Keratinocyte (primary cell): ENCODE measurements at places on chromosomes 16 and 17.

DNA sequence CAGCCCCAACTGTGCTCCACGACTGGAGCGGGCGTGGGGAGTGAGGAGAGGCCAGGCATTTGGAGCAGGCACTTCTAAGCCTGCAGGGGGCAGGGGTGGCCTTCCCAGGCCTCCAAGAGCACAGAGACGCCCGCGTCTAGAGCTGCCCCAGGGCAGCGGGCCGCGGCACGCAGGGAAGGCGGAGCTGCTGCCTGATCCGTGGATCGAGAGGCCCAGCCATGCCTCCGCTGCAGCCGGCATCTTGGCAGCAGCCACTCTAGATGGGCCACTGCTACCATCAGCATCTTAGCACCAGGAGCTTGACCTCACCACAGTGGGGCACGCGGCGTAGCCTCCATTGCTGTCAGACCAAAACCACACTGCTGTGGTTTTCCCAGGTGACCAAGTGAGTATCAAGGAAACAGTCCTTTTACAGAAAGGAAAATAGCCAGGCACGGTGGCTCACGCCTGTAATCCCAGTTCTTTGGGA is 20.4 kb upstream of the WDR45B start:
- no peak for DNase-seq

DNA sequence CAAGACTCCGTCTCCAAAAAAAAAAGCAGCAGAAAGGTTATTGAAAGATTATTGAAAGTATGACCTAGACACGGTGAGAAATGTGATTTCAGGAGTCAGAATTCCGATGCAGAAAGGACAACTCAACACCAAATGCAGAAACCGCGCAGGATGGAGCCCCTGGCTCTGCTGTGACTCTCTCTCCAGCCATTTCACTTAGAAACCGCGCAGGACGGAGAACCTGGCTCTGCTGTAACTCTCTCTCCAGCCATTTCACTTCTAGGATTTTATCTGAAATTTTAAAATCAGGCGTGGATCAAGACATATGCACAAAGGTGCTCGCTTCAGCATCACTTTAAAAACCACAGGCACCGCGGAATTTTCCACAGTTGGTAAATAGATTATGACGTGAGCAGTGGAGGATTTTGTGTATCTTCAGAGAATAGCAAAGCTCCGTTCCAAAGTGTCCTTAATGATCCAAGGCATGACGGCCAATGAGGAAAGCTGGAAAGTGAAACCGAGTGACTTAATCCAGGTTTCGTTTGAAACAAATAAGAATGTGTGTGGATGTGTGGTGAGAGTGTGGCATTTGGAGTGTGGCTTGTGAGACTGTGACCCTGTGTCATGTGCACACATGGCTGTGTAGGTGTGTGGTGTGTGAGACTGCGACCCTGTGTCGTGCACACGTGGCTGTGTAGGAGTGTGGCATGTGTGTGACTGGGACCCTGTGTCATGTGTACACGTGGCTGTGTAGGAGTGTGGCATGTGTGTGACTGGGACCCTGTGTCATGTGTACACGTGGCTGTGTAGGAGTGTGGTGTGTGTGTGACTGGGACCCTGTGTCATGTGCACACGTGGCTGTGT is 9.5 kb downstream of the UTS2R start:
- DNase-seq = no peak

- DNase-seq = no peak
Measured at GRCh38 chr17:7558544-7559319, at the start of gene TNFSF13. TNFSF13 (plus strand) TSS chr17:7558750; CDS start chr17:7559040, 290 bp downstream.

DNA sequence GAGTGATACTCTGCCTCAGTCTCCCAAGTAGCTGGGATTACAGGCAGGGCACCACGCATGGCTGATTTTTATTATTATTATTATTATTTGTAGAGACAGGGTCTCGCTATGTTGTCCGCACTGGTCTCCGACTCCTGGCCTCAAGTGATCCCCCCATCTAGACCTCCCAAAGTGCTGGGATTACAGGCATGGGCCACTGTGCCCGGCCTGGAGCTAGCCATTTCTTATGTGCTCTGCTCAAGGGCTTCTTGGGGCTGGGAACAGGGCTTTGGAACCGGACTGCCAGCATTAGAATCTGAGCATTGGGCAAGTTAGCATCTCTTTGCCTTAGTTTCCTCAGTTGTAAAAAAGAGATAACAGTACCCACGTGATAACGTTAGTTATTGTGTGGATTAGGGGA is 111.3 kb downstream of the C16orf78 start:
- DNase-seq = no peak

DNA sequence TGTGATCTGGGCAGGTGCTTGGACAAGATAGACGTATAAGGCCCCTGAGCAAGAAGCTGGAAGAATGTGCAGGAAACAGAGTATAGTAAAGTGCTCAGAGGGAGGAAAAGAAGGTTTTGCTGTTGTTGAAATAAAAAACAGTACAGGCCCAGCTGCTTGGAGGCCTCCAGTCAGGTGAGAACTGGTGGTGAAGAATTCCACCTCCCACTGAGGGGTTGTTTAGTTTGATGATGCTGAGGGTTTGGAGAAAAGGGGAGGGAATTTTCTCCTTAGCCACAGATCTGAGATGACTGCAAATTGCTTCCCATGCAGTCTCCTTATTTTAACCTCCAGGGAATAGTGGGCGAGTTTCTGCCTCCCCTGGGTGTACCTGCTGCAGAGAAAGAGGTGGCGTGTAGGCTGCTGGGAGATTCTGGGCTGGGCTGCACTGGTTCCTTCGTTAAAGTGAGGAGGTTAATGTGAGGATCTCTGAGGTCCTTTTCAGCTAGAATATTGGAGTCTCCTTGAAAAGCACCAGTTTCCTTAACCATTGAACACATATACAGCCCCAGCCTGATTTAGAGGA is 25.8 kb downstream of the SMPD3 start:
- DNase-seq = no peak

GRCh38 chr17:3034578-3034920 is 28.9 kb downstream of the OR1D5 start:
- no peak for DNase-seq

- DNase-seq = no peak
Measured at GRCh38 chr17:38996660-38997337, 29.6 kb upstream of the FBXO47 start.

DNA sequence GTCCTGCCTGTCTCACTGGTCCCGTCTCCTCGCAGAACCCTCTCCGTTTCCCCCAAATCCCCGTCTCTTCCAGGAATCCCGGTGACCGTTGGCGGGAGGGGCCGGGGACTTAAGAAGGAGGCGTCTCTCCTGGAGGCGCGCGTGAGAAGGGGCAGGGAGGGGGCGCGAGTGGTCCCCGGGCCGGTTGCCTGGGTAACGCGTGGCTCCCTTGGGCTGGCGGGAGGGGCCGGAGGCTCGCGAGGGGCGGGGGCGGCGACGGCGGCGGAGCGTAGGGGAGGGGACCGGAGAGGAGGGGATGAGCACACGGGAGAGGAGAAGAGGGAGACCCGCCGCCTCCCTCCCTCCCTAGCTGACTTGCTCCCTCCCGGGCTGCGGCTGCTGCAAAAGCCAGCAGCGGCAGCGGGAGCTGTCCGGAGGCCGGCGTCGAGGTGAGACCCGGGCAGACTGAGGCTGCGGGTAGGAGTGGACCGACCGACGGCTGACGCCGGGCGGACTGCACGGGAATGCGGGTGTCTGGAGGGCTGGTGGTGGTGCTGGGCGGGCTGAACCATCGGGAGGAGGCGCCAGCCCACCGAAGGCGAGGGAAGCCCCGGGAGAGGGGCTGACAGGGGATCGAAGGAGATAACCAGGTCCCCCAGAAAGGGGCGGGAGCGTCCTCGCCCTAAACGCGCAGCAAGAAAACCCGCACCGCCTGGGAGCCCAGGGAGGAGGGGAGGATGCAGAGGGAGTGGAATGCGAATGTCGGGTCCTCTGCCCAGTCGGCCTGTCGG is at the start of gene PRRT2:
Gene PRRT2 (plus strand): TSS at position 298 of the 770 bp plus-strand sequence. CDS start 862 bp downstream, outside the sequence.
- no peak for DNase-seq

GRCh38 chr17:76145231-76146052 is 4.4 kb upstream of the FOXJ1 start:
- DNase-seq = no peak

- no peak for DNase-seq
Measured at GRCh38 chr17:45110676-45111611, 21.4 kb downstream of the PLCD3 start.

- DNase-seq = no peak
Measured at GRCh38 chr17:69712801-69713311, 298.4 kb downstream of the MAP2K6 start.

GRCh38 chr17:70603226-70603625 is 433.9 kb downstream of the KCNJ2 start:
- no peak for DNase-seq
